HuH-7.5 (cell line): ENCODE measurements at places on chromosomes 7 and 10.

- DNase-seq = peak; percentile 44
These were observed 23.9 kb downstream of the OPALIN start for GRCh38 chr10:96334616-96335526.

DNA sequence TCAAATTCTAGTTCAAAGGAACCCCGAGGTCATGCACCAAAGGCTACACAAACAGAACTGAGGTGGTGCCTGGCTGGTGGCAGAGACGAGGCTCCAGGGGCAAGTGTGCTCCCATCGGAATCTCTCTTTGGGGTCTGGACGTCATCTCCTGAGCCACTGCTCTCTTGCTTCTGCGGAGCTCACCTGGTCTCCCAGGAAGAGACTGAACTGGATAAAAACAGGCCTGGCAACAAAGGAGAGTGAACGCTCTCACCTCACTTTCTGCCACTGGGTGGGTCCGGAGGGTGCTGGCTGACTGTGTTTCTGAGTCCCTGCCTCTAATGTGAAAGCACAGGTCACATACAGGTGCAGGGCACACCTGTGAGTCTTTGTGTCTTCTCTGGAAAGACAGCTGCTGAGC lies 22.4 kb downstream of the VIPR2 start:
- DNase-seq = no peak

DNA sequence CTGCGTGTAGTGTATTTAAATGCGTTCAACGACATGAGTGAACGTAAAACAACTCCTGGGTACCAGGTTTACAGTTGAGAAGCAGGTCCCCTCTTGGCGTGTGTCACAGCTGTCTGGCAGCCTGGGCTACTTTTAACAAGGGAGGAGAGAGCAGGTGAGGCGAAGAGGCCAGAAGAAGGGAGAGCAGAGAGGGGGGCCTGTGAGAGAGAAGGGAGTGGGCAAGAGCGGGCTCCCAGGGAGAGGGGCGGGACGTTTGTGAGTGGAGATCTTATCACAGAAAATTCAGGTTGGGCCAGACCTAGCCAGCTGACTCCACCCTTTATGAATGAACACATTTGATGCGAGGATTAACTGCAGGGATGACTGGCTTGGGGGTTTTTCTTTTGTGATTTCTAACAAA lies 154.0 kb downstream of the CAMK1D start:
- no peak for DNase-seq

GRCh38 chr10:3924344-3924743 lies 139.3 kb upstream of the KLF6 start:
- DNase-seq = no peak

GRCh38 chr7:13981070-13981469 lies 8.4 kb downstream of the ETV1 start:
- DNase-seq = no peak

GRCh38 chr10:53222806-53223205 lies 450.2 kb upstream of the MBL2 start:
- DNase-seq = no peak

DNA sequence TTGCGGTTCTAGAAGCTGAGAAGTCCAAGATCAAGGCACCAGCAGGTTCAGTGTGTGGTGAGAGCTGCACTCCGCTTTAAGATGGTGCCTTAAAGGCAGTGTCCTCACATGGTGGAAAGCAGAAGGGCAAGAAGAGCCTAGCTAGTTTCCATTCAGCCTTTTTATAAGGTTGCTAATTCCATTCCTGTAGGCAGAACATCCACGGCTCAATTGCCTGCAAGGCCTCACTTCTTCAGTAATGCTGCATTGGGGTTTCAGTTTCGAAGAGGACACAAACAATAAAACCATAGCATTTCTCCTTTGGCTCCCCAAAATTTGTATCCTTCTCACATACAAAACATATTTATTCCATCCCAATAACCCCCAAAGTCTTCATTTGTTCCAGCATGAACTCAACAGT lies 109.5 kb upstream of the KCND2 start:
- DNase-seq = no peak

DNA sequence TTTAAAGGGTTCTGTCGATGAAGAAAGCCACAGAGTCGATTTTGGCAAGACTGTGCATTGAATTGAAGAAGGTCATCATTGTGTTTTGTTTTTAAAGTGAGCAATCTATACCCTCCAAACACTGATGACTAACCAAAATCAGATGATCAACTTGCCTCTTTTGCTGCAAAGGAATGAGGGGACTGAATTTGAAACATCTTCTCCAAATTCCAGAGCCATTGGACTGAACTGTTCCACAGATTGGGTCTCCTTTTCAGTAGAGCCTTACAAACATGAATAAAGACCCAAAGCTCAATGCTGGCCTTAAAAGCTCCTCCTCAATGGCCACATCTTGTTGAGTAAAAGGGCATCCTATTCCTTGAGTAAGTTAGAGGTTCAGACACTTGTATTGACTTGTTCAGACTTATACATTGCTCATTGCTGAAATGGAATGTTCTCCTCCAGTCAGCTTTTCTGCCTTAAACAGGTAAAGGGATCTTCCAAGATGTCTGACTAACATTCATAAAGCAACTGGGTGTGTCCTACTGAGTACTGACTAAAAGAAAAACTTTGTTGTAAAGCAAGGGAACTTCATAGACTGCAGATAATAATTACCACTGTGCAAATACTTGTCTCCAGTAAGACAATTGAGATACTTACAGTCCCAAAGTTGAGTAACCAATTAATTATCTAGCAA lies 630.6 kb downstream of the KCNMA1 start:
- DNase-seq = no peak

DNA sequence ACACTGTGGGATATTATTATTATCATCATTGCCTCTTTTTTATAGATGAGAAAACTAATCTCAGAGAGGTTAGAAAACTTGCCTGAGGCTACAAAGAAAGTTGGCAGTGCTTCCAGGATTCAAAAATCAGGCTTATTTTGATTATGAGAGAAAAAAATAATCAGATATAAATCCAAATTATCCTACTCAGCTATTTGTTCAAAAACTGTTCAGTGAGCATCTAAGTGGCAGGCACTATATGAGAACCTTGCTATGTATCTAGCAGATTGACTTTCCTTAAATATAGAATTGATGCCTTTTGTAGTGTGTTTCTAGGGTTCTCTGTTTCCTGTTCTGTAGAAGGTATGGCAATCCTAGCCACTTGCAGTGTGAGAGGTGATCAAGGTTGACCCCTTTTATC lies 60.0 kb upstream of the SLC35B4 start:
- no peak for DNase-seq

- DNase-seq = no peak
These were observed 30.4 kb upstream of the JAZF1 start for GRCh38 chr7:28211006-28211405.

DNA sequence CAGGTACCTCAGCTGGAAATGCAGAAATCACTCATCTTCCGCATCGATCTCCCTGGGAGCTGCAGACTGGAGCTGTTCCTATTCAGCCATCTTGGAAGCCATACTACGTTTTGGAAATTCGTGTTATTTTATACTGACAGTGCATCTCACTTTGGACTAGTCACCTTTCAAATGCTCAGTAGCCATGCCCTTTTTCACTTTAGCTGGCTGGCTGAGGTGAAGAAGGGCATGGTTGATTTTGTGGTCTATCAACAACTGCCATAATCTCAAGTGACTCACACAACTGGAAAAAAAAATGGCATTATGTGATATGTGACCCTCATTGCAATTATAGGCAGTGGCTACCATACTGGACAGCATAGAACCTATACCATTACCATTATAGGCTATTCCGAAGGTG lies 100.5 kb downstream of the CCDC71L start:
- no peak for DNase-seq

- no peak for DNase-seq
These were observed 14.9 kb upstream of the SRGN start for GRCh38 chr10:69073026-69073425.

DNA sequence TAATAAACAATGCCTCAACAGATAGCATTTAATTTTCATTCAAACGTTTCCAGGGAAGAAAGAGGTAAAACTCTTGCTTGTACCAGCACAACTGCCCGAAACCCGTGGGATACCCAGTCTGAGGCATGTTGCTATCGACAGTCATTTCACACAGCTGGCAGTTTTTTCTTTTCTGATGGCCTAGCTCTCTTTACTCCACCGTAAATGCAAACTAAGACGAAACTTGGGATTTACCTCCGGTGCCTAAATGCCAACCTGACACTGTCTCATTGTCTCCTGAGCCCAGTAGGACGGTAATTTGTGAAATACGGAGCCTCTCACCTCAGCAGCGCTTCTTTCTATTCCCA lies 143.5 kb downstream of the PRPF18 start:
- no peak for DNase-seq

DNA sequence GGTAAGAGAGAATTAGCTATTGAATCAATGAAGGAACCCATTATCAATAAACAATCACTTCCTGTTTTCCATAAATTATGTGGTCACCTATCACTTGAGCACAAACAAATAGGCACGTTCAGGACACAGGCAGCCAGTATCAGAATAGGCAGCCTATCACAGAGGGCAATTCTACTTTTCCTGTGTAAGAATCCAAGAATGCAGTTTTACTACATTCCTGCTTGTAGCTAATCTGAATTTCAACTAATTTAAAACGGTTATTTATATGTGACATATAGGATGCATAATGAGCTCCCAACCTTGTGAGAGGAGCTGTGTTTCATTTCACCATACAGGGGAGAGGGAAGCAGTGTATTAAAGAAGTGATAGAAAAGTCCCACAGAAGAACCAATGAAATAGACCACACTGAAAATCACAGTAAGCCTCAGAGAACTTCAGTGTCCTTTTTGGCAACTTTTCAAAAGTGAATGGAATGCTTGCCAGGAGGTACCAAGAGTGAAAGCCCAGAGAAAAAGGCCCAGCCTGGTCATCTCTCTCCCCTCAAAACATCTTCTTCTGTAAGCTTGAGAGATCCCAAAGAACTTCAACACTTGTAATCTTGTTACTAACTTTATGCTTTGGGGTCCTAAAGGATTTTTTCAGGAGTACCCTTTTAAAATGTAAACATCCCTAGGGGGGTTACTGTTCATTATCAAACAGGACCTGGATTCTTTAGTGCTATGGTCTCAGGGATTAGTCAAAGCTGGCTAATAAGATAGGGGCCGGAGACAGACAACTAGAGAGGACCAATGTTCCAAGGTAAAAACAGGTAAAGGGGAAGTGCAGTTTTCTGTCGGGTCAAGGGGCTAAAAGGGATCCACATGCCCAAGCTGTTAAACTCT lies 1.3 kb downstream of the IMMP2L start:
- DNase-seq = no peak

GRCh38 chr7:155262031-155262430 lies 35.6 kb upstream of the INSIG1 start:
- DNase-seq = no peak

- no peak for DNase-seq
These were observed 576.6 kb upstream of the C7orf33 start for GRCh38 chr7:148014001-148014400.

DNA sequence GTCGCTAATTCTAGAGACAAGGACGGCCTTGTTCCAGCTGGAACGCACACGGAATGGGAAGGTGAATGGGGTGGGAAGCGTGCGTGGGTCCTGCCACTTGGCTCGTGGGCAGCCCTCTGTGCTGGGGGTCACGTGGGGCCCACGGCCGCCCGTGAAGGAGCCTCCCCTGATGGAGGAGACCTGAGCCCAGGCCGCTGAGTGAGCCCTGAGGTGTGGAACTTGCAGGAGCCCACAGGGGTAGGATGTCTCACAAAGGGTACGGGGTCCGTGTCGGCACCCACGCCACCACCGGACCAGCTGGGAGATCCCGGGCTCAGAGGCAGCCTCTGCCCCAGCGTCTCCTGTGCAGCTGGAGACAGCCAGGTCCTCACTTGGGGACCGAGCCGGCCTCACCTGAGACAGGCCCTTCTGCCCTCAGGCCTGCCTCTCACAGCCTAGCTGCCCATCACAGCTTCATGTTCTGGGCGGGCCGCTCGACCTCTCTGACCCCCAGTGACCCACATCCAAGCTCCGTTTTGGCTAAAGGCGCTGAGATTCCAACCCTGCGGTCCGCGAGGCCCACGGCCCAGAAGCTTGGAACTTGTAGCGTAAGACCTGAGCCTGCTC lies 84.8 kb downstream of the FOXL3 start:
- DNase-seq = no peak

- no peak for DNase-seq
These were observed 72.7 kb upstream of the TMEM106B start for GRCh38 chr7:12138421-12138820.

DNA sequence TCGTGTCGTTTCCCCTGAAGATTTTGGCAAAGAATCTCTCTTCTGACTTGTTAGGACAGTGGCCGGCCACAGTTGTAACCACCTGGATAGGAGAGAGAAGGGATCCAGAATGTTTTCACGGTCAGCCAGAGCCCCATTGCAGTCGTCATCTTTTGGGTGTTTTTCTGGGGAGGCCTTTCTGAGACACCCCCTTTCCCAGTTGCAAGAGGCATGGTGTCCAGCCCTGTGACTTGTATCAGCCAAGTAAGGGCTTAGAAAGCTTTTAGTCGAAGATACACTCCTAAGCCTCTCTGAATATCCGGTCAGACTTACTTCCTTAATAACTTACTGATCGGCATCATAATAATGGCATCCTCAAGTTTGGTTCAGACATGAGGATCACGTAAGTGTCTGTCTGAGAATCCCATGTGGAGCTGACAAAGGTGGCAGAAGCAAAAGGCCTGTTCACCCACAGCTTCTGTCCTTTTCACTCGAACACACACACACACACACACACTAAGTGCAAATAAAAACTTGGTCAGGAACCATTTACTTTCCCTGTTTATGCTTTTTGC lies 435.7 kb upstream of the GALNT17 start:
- no peak for DNase-seq

DNA sequence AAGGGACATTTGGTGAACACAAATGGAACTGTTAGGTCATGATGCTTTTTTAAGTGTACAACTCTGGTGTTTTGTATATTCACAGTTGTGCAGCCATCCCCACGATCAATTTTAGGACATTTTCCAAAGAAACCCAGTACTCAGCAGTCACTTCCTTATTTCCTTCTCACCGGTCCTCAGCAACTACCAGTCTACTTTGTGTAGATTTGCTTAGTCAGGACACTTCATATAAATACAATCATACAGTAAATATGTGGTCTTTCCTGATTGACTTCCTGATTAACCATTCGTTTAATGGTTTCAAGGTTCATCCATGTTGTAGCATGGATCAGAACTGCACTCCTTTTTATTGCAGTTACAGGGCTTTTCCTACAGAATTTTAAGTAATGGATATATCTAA lies 14.4 kb downstream of the SGPL1 start:
- no peak for DNase-seq

- no peak for DNase-seq
These were observed 56.9 kb downstream of the NEUROG3 start for GRCh38 chr10:69516316-69516715.

DNA sequence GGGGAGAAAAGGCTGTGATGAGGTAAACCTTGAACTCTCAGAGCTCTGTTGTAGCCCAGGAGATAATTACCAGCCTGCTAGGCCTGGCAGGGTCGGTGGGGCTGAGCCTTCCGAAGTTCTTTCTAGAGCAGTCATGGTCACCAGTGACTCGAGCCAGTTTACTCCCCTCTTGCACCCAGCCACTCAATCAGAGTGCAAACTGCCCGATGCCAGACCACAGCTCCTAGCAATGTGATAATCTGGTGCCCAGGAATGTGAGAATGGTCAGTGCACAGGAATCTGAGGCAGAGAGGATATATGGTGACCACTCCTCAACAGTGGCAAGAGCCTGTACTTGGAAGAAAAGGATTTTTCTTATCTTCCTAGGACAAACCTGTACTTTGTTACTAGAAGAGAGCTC lies 46.4 kb upstream of the KMT2E start:
- DNase-seq = no peak

- DNase-seq = no peak
These were observed 65.3 kb downstream of the GALNT11 start for GRCh38 chr7:152090747-152091146.

GRCh38 chr7:135320268-135320667 lies 86.6 kb downstream of the STRA8 start:
- no peak for DNase-seq
